ENCODE measurements at places on chromosomes 1 and 21.

DNA sequence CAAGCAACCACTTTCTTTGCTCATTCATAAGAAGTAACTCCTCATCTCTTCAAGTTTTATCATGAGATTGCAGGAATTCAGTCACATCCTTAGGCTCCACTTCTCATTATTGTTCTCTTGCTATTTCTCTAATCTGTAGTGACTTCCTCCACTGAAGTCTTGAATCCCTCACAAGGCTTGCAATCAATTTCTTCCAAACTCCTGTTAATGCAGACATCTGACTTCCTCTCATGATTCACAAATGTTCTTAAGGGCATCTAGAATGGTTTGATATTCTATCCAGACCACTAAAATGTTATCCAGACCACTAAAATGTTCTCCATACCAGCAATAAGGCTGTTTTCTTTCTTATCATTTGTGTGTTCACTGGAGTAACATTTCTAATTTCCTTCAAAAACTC is 528.1 kb downstream of the DPYD start:
- no peak for DNase-seq

GRCh38 chr1:228163007-228163753 is 2.4 kb upstream of the IBA57 start:
- no peak for DNase-seq

DNA sequence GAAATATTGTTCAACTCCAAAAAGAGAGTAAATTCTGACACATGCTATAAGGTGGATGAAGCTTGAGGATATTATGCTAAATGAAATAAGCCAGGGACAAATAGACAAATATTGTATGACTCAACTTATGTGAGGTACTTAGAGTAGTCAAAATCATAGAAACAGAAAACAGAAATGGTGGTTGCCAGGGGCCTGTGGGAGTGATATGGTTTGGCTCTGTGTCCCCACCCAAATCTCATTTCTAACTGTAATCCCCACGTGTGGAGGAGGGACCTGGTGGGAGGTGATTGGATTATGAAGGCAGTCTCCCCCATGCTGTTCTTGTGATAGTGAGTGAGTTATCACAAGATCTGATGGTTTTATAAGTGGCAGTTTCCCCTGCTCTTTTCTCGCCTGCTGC is 24.7 kb upstream of the DISP1 start:
- DNase-seq = no peak

- peak; percentile 20 for DNase-seq
Measured at GRCh38 chr1:205315008-205315618, 6.4 kb downstream of the NUAK2 start.

DNA sequence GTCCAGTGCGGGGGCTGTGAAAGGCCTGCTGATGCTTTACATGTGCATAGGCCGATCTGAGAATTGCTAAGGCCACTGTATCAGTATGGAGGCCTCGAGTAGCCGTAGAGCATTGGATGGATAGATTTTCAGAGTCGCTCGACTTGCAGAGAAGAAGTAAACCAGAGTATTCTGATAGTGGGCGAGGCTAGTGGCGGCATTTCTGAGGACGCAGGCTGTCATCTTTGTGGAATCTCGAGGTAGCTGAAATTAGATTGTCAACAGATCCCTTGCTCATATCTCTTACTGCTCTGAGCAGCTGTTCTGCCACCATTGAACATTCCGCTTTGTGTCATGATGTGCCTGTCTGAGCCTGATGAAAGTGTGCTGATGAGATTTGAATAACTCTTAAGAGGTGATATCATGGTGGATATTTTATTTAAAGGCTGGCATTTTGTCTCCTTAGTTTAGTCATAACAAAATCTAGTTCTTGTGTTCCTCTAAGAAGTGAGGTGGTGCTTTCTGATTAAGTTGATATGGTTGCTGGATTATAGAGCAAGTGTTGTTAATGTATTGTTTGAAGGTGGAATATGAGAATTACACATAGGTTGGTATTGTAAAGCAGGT is 1.5 kb downstream of the KIF1B start:
- DNase-seq = no peak

DNA sequence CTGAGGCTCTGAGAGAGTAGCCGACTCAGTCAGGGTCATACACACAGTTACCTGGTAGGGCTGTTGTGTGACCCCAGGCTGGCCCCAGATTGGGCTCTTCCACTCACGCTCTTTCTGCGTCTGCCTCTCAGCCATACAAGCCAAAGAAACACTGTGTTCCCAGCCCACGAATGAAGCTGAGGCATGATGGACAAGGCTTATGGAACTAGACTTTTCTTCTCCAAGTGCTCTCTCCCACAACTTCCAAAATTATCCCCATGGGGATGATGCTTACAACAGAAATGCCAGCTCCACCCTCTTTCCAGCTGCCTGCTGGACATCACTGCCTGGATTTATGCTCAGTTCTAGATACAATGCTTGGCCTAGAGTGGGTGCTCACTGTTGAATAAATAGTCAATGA is 102.8 kb upstream of the JUN start:
- no peak for DNase-seq
